CD4-positive, alpha-beta T cell treated with Interleukin-6 for 4 hours (primary cell): ENCODE measurements at places on chromosomes 7 and 10.

DNA sequence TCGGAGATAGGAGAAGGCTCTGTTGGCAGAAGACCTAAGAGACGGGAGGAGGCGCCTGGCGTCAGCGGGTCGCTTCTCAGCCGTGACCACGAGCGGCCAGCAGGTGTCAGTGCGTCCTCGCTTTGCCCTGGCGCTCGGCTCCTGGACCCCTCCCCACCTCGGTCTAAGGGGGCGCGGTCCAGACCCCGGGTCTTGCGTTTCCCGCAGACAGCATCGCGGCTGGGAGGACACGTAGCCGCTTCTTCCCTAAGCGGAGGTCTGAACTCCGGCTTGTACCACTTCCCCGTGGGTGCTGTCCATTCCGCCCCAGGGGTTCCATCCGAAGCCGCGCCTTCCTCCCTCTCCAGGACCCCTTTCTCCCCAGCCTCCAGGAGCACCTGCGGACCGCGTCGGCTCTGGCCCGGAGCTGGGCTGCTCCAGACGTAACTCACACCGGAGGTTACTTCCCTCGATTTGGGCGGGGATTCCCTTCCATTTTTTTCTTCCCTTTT, 593 bp upstream of the ADRA2A start:
- DNase-seq, result peak; percentile 38

DNA sequence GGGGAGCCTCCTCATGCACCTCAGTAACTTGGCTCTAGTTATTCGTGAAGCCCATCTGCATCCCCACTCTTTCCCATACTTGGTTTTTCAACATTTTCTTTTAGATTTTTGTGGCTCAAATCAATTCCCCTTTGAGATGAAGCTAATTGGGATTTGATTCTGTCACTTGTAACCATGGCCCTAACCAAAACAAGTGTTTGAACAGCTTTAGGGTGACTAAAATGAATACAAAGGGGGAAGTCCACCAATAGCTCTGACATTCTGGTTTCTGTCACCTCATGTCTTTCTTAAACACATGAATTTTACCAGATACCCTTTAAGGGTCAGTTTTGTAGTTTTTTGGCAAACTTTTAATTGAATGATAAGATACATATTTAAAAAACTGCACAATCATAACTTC, 87.0 kb downstream of the PCGF5 start:
- no peak for DNase-seq

- DNase-seq, result no peak
Measured at GRCh38 chr10:19003341-19003740, 45.3 kb upstream of the MALRD1 start.

GRCh38 chr7:13257661-13258060, 570.2 kb downstream of the ARL4A start:
- DNase-seq, result no peak

GRCh38 chr7:139568346-139568675, 44.8 kb downstream of the CLEC2L start:
- no peak for DNase-seq

- DNase-seq, result no peak
Measured at GRCh38 chr10:120803972-120804371, 47.2 kb upstream of the WDR11 start.

DNA sequence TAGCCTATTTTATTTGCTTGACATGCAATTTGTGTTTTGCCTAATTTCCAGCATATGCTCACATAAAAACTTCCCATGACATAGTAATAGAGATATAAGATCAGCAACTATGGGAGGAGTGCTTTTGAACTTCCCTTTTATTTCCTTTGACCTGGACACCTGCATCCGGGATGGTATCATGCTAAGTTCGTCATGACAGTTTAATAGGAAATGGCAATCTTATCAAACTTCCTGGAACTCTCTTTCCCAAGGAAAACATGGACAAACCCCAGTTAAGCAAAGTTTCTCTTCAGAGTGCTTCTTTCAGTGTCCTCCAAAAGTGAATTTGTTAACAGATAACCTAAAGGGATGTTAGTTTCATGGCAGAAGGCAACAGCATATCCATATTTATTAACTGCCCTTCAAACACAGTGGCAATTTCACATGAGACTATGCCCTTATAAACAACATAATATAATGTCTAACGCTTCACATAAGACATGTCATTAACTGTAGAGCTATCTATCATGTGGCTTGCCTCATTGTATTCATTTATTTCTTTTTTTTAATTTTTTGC, 474.7 kb upstream of the SEMA3A start:
- DNase-seq, result no peak
